ENCODE measurements at places on chromosomes 3 and 15. TPM values are rescaled to one million over a fixed set of nuclear protein-coding genes. Genes with fewer than 3 reads are reported as not detected.

Gene EFCC1
- 0.28 TPM for total RNA-seq

Gene COLQ
- total RNA-seq = 0.26 TPM

Gene TM4SF1
- 49.2 TPM for total RNA-seq

Gene ITGA11
- total RNA-seq = not detected

Gene TMEM158
- 0.82 TPM for total RNA-seq

Gene AADACL2
- total RNA-seq = not detected

Gene DPP8
- total RNA-seq = 22.9 TPM

Gene TRH
- total RNA-seq = not detected

Gene CCR1
- total RNA-seq = 2.9 TPM

Gene FAM107A
- total RNA-seq = not detected

Gene ETV5
- total RNA-seq = 18.6 TPM
